KBM-7 (cell line): ENCODE measurements at places on chromosomes 3 and 15.

DNA sequence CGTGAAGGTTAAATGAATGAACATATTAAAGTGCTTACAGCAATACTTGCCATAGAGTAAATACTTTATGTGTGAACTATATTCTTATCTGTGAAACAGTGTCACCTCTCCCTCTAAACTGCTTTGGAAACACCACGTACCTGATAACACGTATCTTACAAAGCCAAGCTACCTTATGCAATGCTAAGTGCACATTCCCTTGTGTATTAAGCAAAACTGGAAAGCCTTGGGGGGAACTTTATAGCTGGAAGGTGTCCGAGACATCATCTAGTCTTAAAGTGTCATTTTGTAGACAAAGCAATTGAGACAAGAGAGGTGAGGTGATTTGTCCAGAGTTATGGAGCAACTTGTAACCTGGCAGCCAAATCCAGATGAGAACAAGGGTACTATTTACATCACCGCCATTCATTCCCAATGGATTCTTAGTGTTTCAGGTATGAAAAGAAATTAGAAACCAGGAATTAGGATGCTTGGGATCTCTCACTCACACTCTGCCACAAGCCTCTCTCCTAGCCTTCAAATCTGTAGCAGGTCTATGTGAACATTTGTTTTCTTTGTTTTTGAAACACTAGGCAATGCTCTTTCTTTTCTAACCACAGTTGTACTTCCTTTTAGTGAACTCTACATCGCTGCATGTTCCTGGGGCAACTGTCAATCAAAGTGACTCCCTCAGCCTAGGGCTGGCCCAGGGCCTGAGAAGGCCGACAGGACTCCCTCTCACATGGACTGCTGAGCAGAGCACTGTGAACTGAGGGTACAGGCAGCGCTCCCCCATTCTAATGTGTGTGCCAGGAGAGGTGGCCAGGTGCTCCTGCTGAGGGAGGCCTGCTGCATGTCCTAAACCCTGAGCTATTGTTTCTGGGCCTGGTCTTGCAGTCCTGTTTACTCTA, 13.9 kb upstream of the MGLL start:
- no peak for DNase-seq

- DNase-seq = no peak
Observed at GRCh38 chr3:59121346-59122144, 71.7 kb upstream of the CFAP20DC start.

- DNase-seq = no peak
Observed at GRCh38 chr15:49718846-49719245, 98.0 kb downstream of the DTWD1 start.

DNA sequence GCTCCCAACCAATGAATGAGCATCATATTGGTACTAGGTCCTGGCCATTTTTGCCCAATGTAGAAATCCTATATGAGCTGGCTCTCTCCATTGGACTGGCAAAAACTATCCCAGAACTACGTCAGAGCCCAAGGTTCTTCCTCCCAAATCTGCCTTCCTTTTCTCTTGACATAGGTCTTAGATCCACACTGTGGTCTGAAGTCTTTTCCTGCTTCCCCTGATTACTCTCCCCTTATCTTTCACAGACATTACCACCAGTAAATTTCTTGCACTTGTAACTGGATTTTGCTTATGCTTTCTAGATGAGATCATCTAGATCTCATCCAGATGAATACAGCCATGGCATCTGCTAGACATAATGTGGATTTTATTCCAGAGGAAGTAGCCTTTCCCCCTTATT, 141.2 kb upstream of the GADL1 start:
- no peak for DNase-seq

DNA sequence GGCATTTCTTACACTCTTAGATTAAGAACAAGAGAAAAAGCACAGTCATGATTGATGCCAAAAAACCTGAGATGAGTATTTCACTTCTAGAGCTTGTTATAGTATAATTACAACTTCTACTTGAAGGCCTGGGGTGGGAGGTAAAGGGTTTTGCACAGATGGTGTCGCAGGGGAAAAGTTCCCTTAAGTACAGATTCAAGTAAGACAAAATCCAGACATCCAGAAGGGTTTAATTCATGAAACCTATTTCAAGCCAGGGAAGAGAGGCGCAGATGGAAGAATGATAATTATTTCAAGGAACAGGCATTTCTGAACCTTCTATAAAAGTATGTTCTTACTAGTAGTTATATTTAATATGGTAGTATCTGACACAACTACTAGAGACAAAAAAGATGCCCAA, 70.6 kb downstream of the TM4SF4 start:
- DNase-seq = no peak

- no peak for DNase-seq
Observed at GRCh38 chr15:89123181-89123525, 34.9 kb downstream of the ABHD2 start.

- no peak for DNase-seq
Observed at GRCh38 chr15:88881775-88882174, 13.6 kb downstream of the HAPLN3 start.
